Fibroblast of skin of right biceps (primary cell): ENCODE measurements at places on chromosomes 16 and 17.

GRCh38 chr17:59534583-59534982, 30.8 kb upstream of the DHX40 start:
- no peak for DNase-seq

- DNase-seq: peak; percentile 11
Observed at GRCh38 chr16:86158688-86159360, 259.9 kb downstream of the IRF8 start.

DNA sequence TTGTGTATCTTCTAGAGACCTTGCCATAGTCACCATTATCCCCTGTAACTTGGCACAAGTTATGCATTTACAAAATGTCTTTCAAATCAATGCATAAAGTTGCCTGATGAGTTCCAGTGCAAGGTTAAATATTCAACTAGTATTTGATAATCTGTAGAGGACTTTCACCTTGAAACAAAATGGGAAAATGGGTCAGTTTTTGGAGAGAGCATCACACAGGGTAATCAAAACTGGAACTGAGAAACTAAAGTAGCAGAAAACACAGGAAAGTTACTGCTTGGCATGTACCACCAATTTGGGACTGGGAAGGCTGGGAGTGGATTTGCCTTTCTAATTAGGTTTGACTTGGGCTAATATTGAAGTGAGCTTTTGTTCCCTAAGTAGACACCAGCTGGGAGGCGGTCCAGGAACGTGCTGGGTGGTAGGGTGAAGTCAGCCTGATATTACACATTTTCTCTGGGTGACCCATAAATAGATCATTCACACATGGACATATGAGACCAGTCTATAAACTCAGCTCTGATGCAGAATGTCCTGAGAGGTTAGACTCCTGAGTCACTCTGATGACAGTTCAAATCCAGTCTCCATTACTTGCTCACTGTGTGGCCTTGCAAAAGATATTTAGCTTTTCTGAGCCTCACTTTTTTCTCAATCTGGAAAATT, 152.3 kb downstream of the PCTP start:
- no peak for DNase-seq

DNA sequence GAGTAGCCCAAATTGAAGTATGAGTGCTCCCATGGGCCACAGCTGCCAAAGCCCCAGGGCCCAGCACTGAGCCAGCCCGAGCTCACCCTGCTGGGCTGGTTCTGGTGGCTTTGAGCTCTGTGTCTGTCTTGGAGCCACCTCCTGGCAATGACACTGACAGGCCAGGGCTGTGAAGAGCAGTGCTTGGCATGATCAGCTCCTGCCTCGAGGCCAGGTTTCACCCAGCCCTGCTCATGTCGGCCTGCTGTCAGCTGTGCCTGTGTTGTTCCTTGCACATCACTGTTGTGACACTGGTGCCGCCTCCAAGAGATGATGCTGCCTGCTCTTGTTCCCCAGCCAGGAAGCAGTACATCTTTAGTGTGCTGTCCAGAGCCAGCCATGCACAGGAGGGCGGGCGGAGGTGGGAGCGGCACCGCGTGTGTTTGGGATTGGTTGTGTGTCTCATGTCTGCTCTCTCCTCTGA, 26.0 kb downstream of the PLD6 start:
- DNase-seq: no peak

DNA sequence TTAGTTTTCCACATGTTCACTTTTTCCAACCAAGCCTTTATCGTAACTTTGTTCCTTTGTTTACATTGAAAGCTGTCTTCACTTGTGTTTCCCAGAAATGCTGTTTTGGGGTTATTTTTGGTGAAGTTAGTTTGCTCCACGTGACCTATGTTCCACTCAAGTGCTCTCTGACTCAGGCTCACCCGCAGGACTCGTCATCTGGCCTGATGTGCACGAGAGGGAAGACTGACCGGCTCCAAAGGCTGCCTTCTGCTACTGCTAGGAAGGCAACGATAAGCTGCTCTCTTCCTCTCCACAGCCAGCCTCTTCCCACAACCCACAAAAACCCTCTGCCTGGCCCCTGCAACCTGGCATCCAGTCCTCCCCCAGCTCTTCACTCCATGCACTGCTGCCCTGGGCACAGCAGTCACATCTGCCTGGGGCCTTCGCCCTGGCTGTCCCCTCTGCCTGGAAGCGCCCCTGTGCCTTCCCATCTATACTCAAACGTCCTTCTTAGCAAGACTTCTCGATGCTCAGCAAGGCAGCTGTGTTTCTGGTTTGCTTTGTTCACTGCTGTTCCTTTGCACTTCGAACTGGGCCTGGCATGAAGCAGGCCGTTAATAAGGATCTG, 28.0 kb downstream of the ZCCHC14 start:
- DNase-seq: peak; percentile 86

GRCh38 chr16:17568239-17568638, 97.5 kb upstream of the XYLT1 start:
- no peak for DNase-seq

GRCh38 chr17:42283241-42284023, 4.9 kb upstream of the STAT5A start:
- DNase-seq: no peak

DNA sequence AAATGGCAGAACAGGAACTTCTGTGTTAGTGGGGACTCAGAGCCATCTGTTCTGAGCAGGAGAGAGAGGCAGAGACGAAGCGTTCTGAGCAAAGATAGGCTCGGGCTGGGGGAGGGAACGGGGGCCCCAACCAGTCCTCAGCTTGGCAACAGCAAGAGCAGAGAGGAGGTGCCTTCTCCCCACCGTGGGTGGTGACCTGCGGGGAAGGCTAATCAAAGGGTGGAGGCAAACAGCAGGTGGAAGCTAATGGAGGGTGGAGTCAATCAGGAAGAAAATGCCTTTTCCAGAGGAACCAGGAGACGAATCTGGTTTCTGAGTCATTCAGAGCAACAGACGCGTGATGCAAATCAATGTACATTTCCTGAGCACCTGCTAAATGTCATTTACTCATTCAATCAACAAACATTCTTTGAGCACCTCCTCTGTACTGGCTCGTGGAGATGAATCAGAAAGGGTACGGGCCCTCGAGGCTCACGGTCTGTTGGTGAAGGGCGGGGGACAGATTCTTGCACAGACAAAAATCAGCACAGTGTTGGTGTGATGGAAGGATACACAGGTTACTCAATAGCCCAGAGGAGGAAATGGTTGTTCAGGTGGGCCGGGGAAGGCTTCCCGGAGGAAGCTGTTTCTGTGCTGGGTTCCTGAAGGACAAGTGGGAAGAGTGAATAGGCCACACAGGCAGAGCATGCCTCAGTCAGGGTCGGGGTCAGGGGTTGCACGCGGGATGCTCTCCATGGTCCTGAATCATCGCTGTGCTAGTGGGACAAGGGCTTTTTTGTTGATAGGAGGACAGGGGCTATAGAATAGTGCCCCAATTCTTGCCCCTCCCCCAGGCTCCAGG, 5.7 kb upstream of the SPNS2 start:
- DNase-seq: peak; percentile 26

GRCh38 chr16:54424043-54424451, 137.5 kb upstream of the IRX3 start:
- no peak for DNase-seq

DNA sequence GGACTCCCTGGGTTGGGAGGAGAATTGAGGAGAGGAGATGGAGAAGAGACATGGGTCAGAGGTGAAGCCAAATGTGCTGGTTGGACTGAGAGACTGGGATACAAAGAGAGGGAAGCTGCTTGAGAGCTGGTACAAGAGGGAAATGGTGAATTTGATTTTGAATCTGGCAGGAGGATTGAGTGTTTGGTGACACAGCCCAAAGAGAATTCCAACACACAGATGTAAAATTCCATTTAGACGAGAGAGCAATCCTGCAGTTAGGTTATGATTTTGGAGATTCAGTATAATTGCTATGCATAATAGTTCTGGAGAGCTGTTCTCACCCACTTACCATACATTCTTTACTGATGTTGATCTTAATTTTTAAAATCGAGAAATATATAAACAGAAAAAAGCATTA, 57.7 kb downstream of the HSD17B2 start:
- peak; percentile 21 for DNase-seq

GRCh38 chr17:74526681-74527080, 4.6 kb downstream of the CD300LB start:
- no peak for DNase-seq
